A549 treated with Hydrocortisone at 1 μM for 4 hours (cell line): ENCODE measurements at places on chromosomes 2 and 18. TPM values are rescaled to one million over a fixed set of nuclear protein-coding genes. Genes with fewer than 3 reads are reported as not detected.

MYCN gene
- total RNA-seq = not detected in 5 replicates

OXER1 gene
- not detected in 5 replicates for total RNA-seq

GDF7 gene
- 0.07 to 0.13 TPM (median 0.09 TPM) in 5 replicates for total RNA-seq

HOXD4 gene
- total RNA-seq = 0.14 to 0.61 TPM (median 0.39 TPM) in 5 replicates

INHBB gene
- total RNA-seq = 23.3 to 28.9 TPM (median 25.9 TPM) in 5 replicates

TRIM43 gene
- 0.07 to 0.15 TPM (median 0.08 TPM) in 3 of 5 replicates, not detected in the others for total RNA-seq

KRTCAP3 gene
- total RNA-seq = 0.45 to 1.2 TPM (median 0.62 TPM) in 5 replicates

GLI2 gene
- 17.3 to 24.6 TPM (median 22.1 TPM) in 5 replicates for total RNA-seq

MYO3B gene
- not detected in 5 replicates for total RNA-seq

LHCGR gene
- not detected in 5 replicates for total RNA-seq

SPC25 gene
- 17.2 to 22.0 TPM (median 18.9 TPM) in 5 replicates for total RNA-seq

RALBP1 gene
- total RNA-seq = 25.1 to 31.0 TPM (median 29.6 TPM) in 5 replicates

MLPH gene
- total RNA-seq = 270 to 331 TPM (median 308 TPM) in 5 replicates

SLC19A3 gene
- total RNA-seq = 2.1 to 2.6 TPM (median 2.4 TPM) in 5 replicates

FBXO15 gene
- 0.67 to 1.1 TPM (median 0.92 TPM) in 5 replicates for total RNA-seq

DOK6 gene
- not detected in 5 replicates for total RNA-seq

ACVR1C gene
- 0.02 to 0.05 TPM in 2 of 5 replicates, not detected in the others for total RNA-seq

OR6B2 gene
- total RNA-seq = not detected in 5 replicates

CD302 gene
- total RNA-seq = 1.9 to 2.5 TPM (median 2.5 TPM) in 5 replicates

BUB1 gene
- 35.8 to 49.0 TPM (median 40.2 TPM) in 5 replicates for total RNA-seq

SP100 gene
- 25.1 to 31.2 TPM (median 27.8 TPM) in 5 replicates for total RNA-seq

ARHGAP28 gene
- total RNA-seq = 0.07 to 0.18 TPM (median 0.13 TPM) in 4 of 5 replicates, not detected in the other

SCN7A gene
- not detected in 5 replicates for total RNA-seq
